ENCODE measurements at places on chromosomes 2 and 18.

DNA sequence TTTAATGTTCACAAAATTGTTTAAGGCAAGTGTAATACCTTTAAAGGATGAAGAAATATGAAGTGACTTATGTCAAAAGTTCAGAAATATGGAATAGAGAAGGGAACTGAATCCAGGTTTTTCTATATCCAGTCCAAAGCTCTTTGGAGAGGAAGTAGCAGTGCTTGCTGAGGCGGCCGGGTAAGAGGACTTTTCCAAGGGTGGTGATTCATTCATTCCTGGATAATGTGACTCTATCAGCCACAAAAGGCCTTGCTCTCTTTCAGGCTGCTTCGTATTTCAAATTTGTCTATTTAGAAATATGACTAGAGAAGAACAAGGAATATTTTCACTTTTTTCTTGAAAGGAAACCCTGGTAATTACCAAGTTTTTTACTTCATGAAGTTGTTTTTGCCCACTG lies 830.1 kb upstream of the ZEB2 start:
- no peak for DNase-seq

GRCh38 chr2:186542002-186542401 lies 47.9 kb upstream of the ITGAV start:
- no peak for DNase-seq

DNA sequence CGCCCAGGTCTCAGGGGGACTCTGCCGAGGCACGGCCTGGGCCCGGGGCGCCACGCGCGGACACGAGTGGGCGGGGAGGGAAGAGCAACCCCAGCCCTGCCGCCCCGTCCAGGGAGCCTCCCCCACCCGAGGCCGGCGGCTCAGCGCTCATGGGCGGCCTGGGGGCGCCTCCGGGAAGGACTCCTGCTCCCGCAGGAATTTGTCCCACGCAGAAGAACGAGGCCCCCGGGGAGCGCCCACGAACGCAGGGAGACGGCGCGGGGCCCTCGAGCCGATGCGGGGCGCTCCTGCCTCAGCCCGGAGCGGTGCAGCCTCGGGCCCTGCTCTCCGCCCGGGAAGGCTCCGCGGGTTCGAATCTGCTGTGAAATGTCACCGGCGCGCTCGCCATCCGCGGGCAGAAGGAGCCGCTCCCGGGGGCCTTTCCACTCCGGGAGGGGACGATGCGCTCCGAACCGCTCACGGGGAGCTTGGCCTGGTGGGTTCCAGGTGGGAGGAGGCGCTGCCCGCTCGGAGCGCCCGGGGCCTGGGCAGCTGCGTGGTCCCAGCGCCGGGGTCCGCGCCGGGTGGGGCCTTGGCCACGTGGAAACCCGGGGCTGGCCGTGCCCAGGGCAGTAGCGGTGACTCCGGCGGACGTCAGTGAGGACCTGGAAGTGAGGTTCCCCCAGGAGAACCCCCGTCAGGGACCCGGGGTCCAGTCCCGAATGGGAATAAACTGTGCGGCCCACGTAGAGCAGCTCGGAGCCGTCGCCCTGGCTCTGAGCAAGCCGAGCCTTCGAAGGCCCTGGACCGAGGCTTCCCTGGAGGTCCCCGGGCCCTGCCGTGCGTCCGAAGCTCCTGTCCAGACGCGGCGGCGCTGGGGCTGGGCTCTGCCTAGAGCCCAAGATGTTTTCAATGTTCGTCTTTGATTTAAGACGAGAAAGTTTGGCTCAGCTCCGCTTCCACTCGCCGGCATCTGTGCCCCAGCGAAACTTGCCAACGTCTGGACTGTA lies 41.4 kb upstream of the CTDP1 start:
- no peak for DNase-seq

DNA sequence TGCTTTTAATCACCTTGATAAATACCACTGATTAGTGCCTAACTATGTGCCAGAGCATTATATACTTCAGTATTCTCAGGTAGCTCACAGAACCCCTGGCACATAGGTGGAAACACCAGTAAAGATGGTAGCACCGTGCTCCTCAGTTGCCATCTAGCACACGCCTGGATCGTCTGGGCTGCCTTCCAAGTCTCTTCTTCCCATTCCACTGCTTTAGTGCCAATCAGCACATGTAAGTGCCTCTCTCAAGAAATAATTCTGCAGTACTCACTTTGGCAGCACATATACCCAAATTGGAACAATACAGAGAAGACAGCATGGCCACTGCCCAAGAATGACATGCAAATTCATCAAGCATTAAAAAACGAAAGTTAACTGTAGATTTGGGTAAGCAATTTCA lies 13.0 kb downstream of the POLR2D start:
- DNase-seq: no peak

DNA sequence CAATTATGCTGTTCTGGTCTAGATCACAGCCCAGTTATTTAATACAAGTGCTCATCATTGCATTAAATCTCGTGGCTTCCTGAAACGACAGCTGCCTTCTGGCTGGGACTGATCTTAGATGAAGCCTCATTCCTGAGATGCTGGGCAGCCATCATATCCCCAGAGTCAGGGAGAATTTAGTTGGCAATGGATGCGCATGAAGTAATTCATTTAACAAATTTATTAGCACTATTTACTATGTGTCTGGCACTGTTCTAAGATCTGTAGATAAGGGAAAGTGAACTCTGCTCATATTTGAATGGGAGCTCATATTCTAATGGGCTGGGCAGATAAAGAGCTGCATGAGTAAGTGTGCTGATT lies 244.7 kb downstream of the KCNS3 start:
- no peak for DNase-seq

- DNase-seq: no peak
These were observed 85.0 kb downstream of the TANC1 start for GRCh38 chr2:159053161-159054031.

All from hepatocyte (in vitro differentiated cells).